ENCODE measurements at places on chromosomes 7 and 10.
A peak's percentile ranks its signal among the peaks of the same experiment; 100 is the strongest.

- no peak for DNase-seq
Measured at GRCh38 chr10:24313283-24313682, 104.3 kb downstream of the KIAA1217 start.

DNA sequence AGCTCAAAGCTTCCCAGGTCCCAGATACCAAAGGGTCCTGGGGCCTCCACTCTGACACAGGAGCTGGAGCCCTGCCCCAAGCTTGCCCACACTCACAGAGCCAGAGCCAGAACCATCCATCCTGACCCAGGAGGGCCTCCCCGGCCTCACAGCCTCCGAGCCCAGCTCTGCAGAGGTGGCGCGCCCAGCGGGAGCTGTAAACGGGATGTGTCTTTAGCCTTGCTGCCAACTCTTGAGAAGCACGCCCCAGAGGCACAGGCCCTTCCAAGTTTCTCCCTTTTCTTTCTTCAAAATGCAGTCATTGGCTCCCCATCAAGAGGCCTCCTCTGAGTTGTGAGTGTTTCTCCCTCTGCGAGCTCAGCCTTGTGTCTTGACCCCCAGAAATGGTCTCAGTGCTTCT is 75.0 kb downstream of the PDGFA start:
- DNase-seq, result no peak

GRCh38 chr10:60069311-60069710 is 163.0 kb upstream of the CCDC6 start:
- no peak for DNase-seq

- DNase-seq, result no peak
Measured at GRCh38 chr7:151520419-151521261, 945 bp upstream of the RHEB start.

- DNase-seq, result no peak
Measured at GRCh38 chr7:107690611-107691010, 30.0 kb downstream of the SLC26A4 start.

DNA sequence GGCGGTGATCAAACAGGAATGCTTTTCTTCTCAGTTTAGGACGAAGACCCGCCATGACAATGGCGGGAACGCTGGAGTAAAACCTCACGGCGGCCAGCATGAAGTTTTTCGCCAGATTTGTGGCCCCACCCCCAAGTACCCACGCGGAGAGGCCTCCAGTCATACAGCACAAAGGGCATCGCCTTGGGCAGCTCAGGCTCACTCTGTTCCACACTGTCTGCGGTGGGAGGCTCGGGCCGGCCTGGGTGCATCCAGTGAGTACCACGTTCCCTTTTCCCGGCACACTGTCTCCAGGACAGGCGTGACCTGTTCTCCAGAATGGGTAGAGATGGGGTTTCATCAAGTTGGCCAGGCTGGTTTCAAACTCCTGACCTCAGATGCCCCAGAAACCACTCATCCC is 27.3 kb downstream of the ASB13 start:
- no peak for DNase-seq

GRCh38 chr10:25327273-25327672 is 152.5 kb downstream of the GPR158 start:
- DNase-seq, result no peak

- DNase-seq, result no peak
Measured at GRCh38 chr10:31426401-31426800, 107.4 kb downstream of the ZEB1 start.

- DNase-seq, result no peak
Measured at GRCh38 chr7:141646826-141647480, 55.0 kb downstream of the DENND11 start.

DNA sequence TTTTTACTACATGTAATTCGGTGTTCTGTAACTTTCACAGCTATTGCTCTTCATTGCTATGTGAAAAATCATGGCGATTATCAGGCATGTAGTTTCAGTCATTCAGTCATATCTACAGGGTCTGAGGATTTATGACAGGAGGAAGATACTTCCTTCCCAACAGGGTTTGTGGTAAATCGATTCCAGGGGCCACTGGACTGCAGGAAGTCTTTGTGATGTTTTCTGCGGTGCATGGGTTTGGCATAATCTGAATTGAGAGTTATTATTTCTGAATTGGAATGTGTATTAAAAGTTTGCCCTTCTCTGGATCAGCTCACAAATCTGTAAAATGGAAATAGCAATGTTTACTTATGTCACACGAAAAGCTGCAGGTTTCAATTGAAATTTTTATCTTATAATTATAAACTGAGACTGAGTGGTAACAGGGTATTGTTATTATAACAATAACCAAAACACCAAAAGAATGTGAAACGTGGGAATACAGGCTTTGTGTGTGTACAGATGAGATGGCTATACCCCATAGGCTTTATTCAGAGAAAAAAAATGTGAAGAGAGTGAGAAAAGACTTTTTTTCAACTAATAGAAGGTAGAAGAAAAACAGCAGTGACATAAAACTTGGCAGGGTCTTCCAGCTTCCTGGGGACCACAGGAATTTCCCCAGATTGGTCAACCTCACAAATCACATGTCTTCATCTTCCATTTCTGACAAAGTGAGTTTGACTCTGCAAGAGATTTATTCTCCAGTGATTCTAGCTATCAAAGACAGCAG is 307.7 kb upstream of the NFE2L3 start:
- no peak for DNase-seq

GRCh38 chr10:75209086-75209920 is 1.3 kb upstream of the VDAC2 start:
- DNase-seq, result no peak

- no peak for DNase-seq
Measured at GRCh38 chr7:51311166-51311565, 5.4 kb downstream of the COBL start.

DNA sequence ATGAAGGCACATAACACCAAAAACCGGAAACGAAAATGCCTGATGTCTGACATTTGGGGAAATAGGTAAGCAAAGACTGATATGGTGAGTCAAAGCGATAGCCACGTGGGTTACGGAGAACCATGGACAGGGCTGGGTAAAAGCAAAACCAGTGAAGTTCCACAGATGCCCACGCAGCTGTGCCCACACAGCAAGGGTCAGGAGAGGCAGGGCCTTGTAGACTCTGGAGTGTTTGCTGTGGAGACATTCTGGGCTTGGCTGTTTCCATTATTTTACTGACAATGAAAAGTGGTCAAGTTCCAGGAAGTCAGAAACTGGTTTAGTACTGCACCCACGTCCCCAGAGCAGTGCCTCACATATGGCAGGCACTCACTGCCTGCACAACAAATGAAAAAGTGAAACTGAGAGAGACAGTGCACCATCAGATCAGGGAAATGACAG is 148.7 kb downstream of the ZMYND11 start:
- peak; percentile 86 for DNase-seq

DNA sequence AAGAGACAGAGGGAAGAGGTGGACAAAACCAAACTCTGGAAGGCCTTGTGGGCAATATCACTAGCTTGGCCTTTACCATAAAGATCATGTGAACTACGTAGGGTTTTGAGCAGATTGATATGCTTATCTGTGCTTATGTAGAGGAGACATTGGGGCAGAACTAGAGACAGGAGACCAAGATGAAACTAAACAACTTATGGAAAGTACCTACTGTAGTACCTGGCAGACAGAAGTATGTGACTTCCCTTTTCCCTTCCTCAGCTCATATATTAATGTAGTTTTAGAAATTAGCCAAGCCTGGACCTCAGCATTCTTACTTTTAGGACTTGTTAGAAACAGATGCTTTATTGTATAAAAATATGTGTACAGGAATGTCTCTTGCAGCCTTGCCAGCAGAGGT is 14.0 kb upstream of the IL6 start:
- no peak for DNase-seq

DNA sequence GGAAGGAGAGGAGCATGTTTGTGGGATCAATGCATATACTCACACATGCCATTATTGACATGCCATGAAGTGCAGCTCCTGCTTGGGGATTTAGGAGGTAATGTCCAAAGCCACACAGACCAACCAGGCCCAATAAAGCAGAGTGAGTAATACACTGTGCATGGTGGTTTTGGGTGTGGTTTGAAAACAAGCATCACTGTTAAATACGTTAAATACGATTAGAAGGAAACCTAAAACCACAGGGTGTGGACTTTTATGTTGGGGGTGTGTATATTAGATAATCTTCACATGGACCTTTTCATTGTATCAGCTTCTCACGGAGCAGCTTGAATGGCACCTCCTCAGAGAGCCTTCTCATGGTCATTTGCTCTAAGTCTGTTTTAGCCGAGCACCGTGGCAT is 10.4 kb upstream of the EIF3A start:
- DNase-seq, result no peak

DNA sequence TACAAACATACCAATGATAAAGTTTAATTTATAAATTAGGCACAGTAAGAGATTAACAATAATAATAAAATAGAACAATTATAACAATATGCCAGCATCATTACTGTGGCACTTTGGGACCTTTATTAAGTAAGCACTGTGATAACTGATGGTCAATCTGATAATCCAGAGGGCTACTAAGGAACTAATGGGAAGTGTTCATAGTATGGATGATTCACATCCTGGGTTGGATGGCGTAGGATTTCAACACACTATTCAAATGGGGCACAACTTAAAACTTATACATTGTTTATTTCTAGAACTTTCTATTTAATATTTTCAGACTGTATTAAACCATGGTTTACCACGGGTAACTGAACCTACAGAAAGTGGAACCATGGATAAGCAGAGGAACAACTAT is 90.8 kb downstream of the KIF20B start:
- DNase-seq, result no peak

Measured in stimulated activated effector memory CD8-positive, alpha-beta T cell treated with anti-CD3 and anti-CD28 coated beads, Interleukin-12 subunit alpha, Interleukin-12 subunit beta, amount 100 ng/mL, for 72 hours (primary cell).